Gastroesophageal sphincter (tissue), 4 donors: ENCODE measurements at places on chromosomes 4 and X. TPM values are rescaled to one million over a fixed set of nuclear protein-coding genes. Genes with fewer than 3 reads are reported as not detected.

GRCh38 chr4:54662901-54663585, 5.3 kb downstream of the KIT start:
- peaks cover 65% of the 10 kb centered on the region for H3K27me3 ChIP-seq
- no peak for ATAC-seq
- peak overlapping the region; percentile 8 for H3K4me3 ChIP-seq
- no peaks in the 10 kb centered on the region for H3K36me3 ChIP-seq
- H3K4me1 ChIP-seq: peaks cover 21% of the 10 kb centered on the region

DNA sequence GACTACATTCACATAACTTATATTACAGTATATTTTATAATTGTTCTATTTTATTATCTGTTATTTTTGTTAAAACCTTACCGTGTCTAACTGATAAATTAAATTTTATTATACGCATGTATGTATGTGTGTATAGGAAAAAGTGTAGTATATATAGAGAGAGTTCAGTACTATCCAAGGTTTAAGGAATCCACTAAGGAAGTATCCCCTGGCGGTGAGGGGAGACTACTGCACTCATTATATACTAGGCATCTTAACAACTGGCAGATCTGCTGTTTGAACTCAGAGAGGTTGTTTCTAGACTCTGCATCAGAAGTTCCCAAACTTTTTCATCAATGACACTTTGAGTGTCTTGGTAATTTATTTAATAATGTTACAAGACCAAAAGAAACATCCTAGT, 70.9 kb downstream of the NDST4 start:
- H3K27ac ChIP-seq: no peak overlapping the region
- no peaks in the 10 kb centered on the region for H3K27me3 ChIP-seq
- H3K4me3 ChIP-seq: no peak overlapping the region

DNA sequence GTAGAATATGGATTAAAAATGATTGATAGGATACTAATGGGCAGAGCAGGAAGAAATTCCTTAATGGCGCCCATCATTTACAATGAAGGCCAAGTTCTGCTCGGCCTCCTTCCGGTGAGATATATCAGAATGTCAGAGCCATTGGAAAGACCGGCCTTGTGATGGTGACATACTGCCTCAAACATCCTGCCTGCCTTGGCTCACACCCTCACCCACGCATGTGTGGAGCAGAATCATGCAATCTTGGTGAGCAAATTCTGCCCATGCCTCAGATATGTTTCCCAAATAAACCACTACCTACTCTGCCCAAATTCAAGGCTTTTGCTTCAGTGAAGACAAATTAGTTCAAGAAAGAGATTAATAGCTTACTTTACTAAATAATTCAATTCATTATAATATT, 163.3 kb downstream of the MID1 start:
- H3K36me3 ChIP-seq: no peaks in the 10 kb centered on the region
- H3K27ac ChIP-seq: no peak overlapping the region
- ATAC-seq: no peak

- no peaks in the 10 kb centered on the region for H3K27me3 ChIP-seq
- H3K4me3 ChIP-seq: no peak overlapping the region
- H3K36me3 ChIP-seq: no peaks in the 10 kb centered on the region
- H3K4me1 ChIP-seq: no peaks in the 10 kb centered on the region
- ATAC-seq: no peak
These were observed 6.5 kb downstream of the FATE1 start for GRCh38 chrX:151722241-151722846.

DNA sequence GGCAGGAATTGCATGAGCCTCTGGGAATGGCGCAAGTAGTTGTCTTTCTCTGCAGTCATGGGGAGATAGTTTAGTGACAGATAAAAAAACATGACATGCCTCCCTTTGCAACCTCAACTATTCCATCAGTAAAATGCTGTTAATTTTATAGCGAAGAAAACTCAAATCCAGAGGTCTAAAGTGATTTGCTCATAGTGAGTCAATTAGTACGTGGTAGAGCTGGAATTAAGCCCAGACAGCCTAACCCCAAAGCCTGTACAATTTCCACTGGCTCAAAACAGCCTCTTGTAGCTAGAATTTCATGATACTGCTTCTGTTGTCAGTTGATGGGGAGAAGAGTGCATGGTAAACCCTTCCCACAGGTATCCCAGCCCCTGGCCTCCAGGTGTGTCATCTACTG, 81.3 kb upstream of the TRPC5 start:
- no peaks in the 10 kb centered on the region for H3K36me3 ChIP-seq
- ATAC-seq: no peak
- H3K4me3 ChIP-seq: no peak overlapping the region
- H3K4me1 ChIP-seq: no peaks in the 10 kb centered on the region

DNA sequence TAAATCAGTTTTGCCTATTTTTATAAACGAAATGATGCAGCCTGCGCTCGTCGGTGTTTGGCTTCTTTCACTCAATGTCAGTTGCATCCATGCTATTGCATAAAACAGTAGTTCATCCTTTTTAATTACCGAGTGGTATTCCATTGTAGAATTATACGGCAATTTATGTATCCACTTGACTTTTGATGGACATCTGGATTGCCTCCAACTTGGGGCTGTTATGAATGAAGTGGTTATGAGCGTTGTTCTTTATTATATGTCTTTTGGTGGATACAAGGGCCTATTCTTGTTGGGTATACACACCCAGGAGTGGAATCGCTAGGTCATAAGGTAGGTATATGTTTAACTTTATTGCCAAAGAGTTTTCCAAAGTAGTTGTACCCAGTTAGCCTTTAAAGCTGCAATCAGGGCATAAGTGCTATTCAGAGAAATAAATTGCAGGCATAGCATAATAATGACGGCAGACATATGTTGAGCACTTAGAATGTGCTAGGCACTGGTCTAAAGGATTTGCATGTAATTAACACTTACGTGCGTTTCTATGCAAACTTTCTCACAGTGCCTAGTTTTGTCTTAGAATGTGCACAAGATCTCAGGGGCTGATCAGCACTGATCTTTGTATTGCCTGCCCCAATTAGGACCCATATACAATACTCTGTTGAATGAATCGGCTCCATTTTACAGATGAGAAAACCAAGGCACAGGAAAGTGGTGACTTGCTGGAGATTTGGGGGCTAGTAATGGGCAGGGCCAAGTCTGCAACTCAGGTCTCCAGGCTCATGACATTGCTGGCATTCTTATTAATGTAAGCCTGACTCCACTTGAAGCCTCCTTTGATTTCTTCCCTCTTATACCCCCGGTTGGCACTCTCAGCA, 407.0 kb downstream of the BCOR start:
- ATAC-seq: no peak
- no peaks in the 10 kb centered on the region for H3K27me3 ChIP-seq
- no peaks in the 10 kb centered on the region for H3K36me3 ChIP-seq
- H3K27ac ChIP-seq: no peak overlapping the region
- H3K4me3 ChIP-seq: no peak overlapping the region

DNA sequence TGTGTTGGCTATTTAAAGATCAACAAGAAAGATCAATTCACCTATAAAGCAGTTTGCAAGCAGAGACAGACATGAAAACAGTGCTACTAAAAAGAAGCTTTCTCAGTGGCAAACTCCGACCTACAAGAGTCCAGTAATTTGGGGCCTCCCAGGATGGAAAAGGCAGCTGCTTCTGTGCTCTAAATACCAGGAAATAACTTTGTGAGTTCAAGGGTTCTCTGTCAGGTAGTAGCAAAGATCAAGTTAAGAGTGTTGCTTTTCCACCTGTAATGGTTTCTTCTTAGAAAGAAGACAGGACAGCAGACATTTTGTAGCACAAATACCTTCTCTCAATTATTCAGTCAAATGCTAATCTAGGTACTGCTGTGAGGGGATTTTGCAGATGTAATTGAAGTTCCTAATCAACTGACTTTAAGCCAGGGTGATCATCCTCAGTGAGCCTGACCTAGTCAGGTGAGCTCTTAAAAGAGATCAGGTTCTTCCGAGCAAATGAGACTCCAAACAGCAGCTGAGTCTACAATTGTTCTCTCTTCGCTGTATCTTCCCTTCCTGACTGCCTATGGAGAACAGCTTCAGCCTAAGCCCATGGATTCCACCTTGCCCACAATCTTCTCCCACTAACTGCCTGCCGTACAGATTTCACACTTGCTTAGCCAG, 13.5 kb downstream of the ANKRD17 start:
- no peaks in the 10 kb centered on the region for H3K36me3 ChIP-seq
- no peak overlapping the region for H3K4me3 ChIP-seq
- no peak overlapping the region for H3K27ac ChIP-seq
- H3K27me3 ChIP-seq: no peaks in the 10 kb centered on the region
- no peak for ATAC-seq

- ATAC-seq: no peak
- H3K27me3 ChIP-seq: no peaks in the 10 kb centered on the region
- no peak overlapping the region for H3K27ac ChIP-seq
- peaks cover 16% of the 10 kb centered on the region for H3K36me3 ChIP-seq
These were observed 78.5 kb downstream of the PRDM5 start for GRCh38 chr4:120843849-120844527.

- no peak overlapping the region for H3K27ac ChIP-seq
- H3K4me3 ChIP-seq: no peak overlapping the region
- no peak for ATAC-seq
- no peaks in the 10 kb centered on the region for H3K4me1 ChIP-seq
- no peaks in the 10 kb centered on the region for H3K36me3 ChIP-seq
These were observed 40.3 kb downstream of the ATP11C start for GRCh38 chrX:139892512-139892911.

The AKAP14 gene
- not detected for total RNA-seq

GRCh38 chr4:110589297-110589696, 33.6 kb downstream of the PITX2 start:
- no peak overlapping the region for H3K27ac ChIP-seq
- no peaks in the 10 kb centered on the region for H3K4me1 ChIP-seq
- no peak for ATAC-seq
- H3K36me3 ChIP-seq: no peaks in the 10 kb centered on the region
- H3K27me3 ChIP-seq: no peaks in the 10 kb centered on the region
- no peak overlapping the region for H3K4me3 ChIP-seq

DNA sequence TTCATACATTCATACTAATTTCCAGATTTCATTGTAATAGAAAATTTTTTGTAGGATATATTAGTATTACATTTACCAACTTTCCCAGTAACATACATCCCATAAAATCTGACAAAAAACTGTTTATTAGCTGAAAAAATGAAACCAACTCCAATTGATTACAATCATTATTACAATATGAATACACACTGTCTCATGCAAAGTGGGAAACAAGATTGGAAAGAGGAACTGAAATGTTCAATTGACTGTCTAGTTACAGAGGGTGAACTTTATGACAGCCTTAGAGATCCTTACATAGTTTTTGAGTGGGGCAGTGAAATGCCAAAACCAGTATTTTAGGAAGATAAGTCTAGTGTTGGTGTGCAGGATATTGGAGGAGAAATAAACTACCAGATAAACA, 2.3 kb upstream of the AMBN start:
- H3K36me3 ChIP-seq: no peaks in the 10 kb centered on the region
- H3K4me1 ChIP-seq: no peaks in the 10 kb centered on the region
- no peak for ATAC-seq
- H3K4me3 ChIP-seq: no peak overlapping the region
- H3K27ac ChIP-seq: no peak overlapping the region

DNA sequence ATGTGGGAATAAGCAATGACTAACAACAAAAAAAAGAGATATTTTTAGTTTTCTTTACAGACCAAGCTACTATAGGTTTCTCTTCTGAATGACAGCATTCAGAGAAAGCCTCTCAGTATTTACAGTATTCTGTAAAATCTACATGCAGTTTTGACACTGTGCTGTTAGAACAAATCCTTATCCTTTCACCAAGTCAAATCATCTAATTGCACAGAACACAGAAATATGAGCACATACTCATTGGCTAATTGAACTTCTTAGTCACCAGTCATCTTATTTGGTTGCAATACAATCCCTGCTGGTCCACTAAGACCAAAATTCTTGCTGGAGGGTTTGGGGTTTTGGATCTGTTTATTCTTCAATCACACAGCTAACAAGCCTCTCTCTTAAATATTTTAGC, 5.7 kb downstream of the ACOT9 start:
- no peaks in the 10 kb centered on the region for H3K27me3 ChIP-seq
- H3K36me3 ChIP-seq: peaks cover 12% of the 10 kb centered on the region
- no peaks in the 10 kb centered on the region for H3K4me1 ChIP-seq
- no peak for ATAC-seq

- no peak for ATAC-seq
- no peak overlapping the region for H3K4me3 ChIP-seq
- H3K27me3 ChIP-seq: no peaks in the 10 kb centered on the region
- no peaks in the 10 kb centered on the region for H3K4me1 ChIP-seq
- H3K36me3 ChIP-seq: no peaks in the 10 kb centered on the region
These were observed 12.2 kb downstream of the SULT1B1 start for GRCh38 chr4:69748173-69748572.

The MAGT1 gene
- 23.6 TPM for total RNA-seq

DNA sequence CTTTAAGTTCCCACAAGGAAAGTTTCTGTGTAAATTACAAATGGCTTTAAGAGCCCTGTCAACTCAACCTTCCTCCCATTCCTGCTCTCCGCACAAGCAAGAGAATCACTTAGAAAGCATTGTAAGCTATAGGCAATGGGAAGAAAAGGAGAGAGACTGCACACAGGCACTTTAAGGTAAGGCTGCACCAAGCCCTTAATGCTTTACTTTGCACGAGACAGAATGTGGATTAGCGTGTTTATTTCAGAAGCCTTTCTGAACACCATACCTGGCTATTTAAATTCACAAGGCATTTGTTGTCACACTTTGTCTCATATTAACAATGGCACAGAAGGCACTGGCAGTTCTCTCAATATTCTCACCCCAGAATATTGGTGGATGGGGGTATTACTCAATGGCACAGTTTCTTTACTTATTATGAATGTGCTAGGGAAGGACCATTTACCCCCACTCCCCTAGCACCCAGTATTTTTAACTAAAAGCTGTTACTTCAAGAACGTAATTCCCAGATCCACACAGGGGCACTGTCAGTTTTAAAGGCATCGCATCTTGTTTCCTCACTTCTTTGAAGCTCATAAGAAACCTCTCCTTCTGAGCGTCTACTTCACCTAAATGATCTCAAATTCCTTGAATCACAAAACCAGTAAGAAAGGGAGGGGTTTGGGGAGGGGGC, 150.0 kb downstream of the MAML3 start:
- peak overlapping the region; percentile 68 for H3K27ac ChIP-seq
- H3K4me3 ChIP-seq: peak overlapping the region; percentile 24
- H3K36me3 ChIP-seq: no peaks in the 10 kb centered on the region
- H3K27me3 ChIP-seq: no peaks in the 10 kb centered on the region
- peak; percentile 19 for ATAC-seq

GRCh38 chrX:131322651-131323050, 33.5 kb upstream of the IGSF1 start:
- no peaks in the 10 kb centered on the region for H3K36me3 ChIP-seq
- H3K4me3 ChIP-seq: no peak overlapping the region
- H3K4me1 ChIP-seq: no peaks in the 10 kb centered on the region
- H3K27me3 ChIP-seq: no peaks in the 10 kb centered on the region
- no peak overlapping the region for H3K27ac ChIP-seq
